ENCODE measurements at places on chromosomes 1 and 21.

DNA sequence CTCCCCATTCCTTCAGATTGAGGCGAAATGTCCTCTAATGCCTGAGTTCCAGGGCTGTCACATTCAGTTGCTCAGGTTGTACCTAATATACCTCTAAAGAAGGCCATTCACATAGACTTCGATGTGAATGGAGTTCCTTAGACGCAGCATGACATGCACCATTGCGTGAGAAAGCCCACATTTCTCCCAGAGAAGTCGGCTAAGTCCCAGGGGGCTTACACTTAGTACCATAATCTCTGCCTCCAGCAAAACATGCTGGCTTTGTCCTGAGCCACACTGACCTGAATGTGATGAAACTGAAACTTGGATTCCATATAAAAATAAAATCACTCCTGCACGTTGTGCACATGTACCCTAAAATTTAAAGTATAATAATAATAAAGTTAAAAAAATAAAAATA is 23.2 kb upstream of the SLC2A1 start:
- DNase-seq, result no peak

GRCh38 chr1:15171271-15171908 is 17.8 kb downstream of the TMEM51 start:
- no peak for DNase-seq

- DNase-seq, result no peak
Measured at GRCh38 chr1:68293122-68293521, 60.8 kb upstream of the WLS start.

- DNase-seq, result no peak
Measured at GRCh38 chr1:219433496-219434131, 179.3 kb downstream of the ZC3H11B start.

DNA sequence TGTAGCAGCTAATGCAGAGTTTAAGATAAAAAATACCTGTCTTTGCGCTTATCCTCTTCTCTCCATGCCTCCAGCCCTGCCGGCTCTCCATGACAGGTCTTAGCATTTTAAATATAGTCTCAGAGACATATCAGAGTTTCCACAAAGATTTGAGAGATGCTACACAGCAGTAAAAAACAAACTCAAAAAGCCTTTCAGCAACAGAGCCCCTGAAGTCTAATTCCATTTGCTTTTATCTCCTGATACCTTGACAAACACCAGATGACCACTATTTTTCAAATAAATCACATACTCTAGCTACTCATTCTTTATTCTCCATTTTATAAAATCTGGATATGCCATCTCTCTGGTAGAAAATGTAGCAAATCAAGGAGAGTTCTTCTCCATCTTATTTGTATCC is 79.5 kb upstream of the LRRC53 start:
- no peak for DNase-seq

GRCh38 chr1:48978413-48978812 is 201.7 kb upstream of the BEND5 start:
- DNase-seq, result no peak

GRCh38 chr1:200512191-200512590 is 102.4 kb upstream of the ZNF281 start:
- peak; percentile 96 for DNase-seq

GRCh38 chr1:203464226-203464625 is 11.4 kb upstream of the PRELP start:
- no peak for DNase-seq

DNA sequence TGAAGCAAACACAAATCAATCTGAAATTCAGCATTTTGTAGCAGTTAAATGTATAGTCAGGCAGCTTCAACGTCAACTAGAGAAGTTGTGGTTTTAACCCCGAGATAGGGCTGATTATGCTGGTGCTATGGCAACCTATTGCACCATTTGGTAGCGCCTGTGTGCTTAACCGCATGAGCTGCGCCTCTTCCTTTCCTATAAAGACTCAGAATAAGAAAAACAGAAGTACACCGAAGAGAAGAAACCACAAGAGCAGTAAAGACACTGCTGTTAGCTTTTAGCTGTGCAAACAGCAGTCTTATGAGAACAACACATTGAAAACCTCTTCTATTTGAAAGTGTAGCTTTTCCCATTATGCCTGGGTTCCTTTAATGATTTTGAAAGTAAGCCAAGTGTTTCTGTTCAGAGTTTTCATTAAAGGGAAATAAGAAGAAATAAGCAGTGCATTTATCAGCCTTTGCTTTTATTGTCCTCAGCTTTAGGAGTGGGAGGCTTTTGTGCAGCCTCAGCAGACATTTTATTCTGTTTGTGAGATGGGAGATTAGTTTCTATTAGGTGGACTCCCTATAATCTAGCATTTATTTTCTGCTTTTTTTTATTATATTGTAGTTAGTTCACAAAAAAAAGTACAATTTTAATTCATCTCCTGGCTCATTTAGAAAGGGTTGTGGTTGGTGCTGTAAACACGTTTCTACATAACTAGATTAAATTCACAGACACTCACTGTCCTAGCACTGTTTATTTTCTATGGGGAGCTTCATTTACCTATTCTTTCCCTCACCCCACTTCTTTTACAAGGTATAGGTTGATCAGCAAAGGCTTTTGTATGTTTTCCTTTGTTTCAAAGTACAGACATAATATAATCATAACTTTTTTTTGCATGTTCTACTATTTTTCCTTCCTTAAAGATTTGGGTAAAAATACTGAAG is 43.3 kb downstream of the PTPRC start:
- peak; percentile 86 for DNase-seq

DNA sequence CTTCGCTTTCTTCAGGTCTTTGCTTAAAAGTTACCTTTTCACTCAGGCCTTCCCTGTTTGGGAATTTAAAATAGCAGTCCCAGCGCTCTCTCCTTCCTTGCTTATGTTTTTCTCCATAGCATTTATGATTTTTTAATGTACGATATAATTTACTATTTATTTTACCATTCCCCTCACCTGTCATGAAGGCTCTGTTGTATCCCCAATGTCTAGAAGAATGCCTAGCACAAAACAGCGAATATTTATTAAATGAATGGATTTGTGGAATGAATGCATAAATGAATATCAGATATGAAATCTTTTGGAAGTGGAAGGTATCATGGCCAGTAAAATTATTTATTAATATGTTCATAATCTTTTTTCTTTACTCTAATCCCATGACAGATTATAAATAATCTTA is 402 bp upstream of the OSBPL9 start:
- no peak for DNase-seq

DNA sequence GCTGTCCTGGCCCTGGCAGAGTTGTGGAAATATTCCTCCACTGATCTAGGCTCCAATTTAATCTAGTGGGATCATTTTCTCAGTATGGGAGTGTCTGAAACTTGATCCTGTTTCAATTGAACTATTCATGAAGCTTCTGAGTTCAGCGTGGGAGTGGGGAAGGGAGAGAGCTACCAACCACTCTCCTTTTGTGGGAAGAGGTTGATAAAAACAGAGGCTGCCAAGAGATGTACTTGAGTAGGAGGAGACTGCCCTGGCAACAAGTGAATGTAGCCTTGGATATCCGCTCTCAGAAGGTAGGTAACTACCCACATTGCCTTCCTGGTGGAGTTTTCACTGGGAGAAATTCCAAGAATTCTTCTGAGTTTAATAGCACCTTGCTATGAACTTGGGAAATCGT is at the start of gene CTXND2:
Gene CTXND2 (plus strand): TSS at position 119 of the 400 bp plus-strand sequence. CDS start 25,179 bp downstream, outside the sequence.
- peak; percentile 53 for DNase-seq

DNA sequence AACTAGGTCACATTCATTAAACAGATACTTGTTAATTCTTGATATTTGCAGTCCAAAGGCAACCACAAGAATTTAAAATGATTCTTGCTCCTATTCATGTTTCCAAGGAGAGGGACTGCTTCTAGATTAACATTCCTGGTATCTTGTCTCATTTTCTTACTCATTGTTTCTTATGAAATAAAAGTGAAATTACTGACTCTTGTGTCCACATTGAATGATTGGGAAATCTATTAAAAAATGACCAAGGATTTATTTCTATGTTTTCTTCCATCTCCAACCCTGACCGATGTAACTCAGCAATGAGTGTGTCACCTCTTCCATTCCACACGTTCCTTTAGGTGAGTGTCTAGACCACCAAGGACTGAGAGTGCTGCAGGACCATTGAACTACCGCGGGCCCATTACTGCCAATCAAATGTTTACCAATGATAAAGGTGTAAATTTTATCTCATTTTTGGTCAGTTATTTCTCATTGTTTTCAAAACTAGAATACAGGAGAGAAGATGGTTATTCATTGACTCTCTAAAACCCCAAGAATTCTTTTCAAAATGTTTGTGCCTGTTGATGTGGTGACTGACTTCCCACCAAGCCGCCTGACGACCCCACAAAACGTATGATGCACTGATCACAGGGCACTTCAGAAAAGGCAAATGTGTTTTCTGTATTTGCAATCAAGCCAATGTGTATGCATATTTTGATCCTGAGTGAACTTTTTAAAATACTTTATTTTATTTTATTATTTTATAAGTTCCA is 414.6 kb upstream of the PTBP2 start:
- DNase-seq, result peak; percentile 81

DNA sequence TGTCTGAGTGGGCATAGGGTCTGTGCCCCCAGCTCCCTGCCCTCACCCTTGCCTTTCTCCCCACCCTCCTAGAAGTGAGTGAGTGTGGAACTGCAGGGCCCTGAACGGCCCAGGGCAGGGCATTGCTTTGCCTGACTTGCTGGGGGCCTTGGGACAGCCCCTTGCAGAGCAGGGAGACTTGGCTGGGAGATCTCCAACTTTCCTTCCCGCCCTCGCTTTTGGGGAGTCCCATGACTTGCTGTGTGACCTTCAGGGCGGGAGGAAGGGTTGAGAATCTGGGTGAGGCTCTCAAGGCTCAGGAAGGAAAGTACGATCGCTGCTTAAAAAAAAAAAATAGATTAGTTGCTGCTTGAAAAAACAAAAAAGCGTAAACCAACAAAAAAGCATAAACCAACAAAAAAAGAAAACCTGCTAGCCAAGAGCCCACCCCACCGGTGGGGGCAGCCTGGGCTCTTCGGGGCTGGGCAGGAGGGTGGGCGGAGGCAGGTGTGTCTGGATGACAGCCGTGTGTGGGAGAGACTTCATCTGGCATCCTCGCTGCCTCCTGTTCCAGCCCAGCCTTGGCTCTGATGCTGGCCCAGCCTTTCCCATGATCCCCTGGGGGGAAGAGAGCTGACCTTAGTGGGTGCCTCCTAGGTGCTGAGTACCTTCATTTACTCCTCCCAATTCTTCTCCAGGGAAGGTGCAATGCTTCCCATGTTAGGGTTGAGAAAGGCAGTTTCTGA is 6.5 kb downstream of the NBL1 start:
- no peak for DNase-seq

DNA sequence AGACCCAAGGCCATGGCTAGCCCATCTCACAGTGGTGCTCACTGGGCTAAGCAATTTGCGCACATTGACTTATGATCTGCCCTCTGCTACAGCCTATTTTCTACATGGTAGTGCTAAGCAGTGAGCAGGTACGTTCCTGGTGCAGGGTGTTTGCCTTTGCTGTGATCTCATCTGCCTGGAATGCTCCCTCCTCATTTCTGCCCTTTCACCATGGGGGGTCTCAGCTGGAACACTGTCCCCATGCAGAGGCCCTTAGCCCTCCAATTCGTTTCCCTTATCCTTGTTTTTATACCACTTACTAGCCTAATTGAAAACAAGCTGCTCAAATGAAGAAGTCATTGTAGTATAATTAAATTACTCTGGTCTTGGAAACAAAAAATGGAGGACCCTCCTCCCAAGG is 2.0 kb upstream of the B3GALT5 start:
- DNase-seq, result no peak

DNA sequence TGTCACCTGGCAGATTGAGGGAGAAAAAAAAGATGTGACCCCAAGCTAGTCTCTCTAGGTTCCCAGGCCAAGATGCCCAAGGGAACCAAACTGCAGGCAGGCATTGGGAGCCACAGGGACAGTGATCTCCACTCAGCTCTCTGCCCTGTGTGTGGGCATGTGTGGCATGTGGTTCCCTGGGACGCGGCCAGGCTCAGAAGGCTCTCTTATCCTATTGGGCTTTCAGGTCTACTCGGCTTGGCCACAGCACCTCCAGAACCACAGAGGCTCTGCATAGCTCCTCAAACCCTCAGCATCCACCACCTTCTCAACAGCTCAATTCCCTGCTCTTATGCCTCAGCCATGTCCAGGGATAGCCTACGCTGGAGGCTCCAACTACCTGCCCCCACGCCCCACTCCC is 22.0 kb downstream of the IQGAP3 start:
- DNase-seq, result no peak

DNA sequence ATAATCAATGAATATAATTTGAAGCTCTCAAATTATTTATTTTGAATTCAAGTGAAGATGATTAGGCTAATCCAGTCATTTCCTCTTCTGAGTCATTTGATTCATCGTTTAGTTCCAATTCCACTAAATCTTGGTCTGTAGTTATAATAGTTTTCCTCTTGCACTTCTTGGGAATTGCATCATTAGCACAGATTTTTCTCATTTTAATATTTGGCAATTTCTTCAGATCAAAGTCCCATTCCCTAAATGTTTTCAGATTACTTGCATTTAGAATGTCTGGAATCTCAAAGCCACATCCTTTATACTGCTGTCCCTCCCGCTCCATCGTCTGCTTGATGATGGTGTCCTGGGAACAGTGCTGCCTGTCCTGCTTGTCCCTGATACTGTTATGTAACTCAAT is 43.5 kb downstream of the MAST2 start:
- DNase-seq, result peak; percentile 82

GRCh38 chr1:110607536-110608230 is 1.5 kb upstream of the KCNA2 start:
- no peak for DNase-seq

- DNase-seq, result no peak
Measured at GRCh38 chr1:84771895-84772294, 81.6 kb upstream of the SSX2IP start.

DNA sequence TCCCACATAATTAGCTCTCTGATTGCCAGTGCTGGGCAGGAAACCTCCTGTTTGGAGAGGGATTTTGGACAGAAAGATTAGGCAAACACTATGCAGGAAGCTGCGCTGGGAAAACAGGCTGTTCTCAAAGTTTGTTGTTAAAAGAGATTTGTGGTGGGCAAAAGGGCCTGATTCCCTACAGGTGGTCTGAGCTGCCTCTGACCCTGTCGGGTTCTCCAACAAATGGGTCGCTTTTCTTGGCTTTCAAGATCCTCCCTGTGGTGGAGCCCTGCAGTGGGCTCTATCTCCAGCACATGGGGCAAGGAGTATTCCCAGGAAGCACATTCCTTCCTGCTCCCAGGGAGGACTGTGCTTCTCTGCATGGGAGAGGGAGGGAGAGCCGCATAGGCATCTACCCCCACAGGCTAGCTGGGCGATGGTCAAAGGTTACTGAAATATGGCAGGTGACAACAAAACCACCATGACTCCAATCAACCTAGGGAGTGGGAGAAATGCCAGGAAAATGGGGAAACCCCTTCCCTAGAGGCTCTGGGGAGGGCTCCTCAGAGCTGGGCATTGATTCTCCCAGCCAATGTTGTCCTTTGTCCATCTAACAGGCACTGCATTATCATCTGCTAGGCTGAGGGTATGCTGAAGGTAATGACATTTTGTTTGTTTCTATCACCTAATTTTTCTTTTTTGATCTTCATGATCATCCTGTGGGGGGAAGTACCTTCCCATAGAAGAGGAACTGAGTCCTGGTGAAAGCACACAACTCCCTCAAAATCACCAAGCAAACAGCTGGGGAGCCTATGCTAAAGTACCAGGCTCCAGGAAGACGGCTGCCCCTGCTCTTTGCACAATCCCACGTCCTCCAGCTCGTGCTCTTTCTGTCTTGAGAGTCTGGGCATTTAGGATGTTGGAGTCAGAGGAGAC is 85.3 kb downstream of the PLXNA2 start:
- DNase-seq, result no peak

GRCh38 chr1:19013826-19014548 is 57.5 kb upstream of the IFFO2 start:
- DNase-seq, result no peak

All from fibroblast of mammary gland (primary cell).